Suppressor macrophage treated with lipopolysaccharide for 1 hour (primary cell): ENCODE measurements at places on chromosomes 1 and 21.

GRCh38 chr1:115537415-115537814 is 104.4 kb upstream of the VANGL1 start:
- no peak for DNase-seq

DNA sequence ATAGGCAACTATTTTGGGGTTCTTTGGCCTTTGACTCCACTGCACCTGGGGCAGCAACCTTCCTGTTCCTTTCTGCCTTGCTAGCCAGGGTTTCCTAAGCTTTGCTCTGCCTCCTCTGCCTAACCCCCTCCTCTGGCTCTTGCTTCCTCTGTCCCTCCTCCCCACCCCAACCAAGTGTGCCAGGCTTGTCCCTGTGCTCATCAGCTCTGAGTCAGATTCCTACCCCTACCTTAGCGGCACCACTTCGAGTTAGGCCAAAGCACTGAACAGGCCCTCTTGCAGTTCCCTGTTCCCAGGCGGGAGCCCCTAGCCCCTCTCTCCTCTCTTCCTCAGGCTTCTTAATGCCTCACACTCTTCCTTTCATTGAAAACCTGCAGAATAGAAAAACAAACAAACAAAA is 74.8 kb upstream of the HAO2 start:
- DNase-seq = no peak

- no peak for DNase-seq
Measured at GRCh38 chr1:22915816-22916470, 56.7 kb downstream of the LACTBL1 start.

DNA sequence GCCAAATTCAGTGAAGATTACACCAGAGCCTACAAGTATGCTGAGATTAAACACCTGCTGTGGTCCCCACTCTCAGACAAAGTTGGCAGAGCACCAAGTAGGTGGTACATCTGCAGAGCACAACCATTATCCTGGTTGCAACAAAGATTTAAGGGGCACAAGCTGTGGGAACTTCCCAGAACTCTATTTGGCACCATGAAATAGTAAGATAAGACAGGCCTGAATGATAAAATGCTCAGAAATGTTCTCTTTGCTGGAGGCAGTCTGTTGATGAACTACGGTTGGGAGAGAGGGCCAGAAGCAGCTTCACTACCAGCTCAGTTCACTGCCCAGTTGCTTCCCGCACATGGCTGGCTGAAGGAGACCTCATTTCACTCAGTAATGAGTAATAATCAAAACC is 19.9 kb downstream of the RPL5 start:
- DNase-seq = no peak

DNA sequence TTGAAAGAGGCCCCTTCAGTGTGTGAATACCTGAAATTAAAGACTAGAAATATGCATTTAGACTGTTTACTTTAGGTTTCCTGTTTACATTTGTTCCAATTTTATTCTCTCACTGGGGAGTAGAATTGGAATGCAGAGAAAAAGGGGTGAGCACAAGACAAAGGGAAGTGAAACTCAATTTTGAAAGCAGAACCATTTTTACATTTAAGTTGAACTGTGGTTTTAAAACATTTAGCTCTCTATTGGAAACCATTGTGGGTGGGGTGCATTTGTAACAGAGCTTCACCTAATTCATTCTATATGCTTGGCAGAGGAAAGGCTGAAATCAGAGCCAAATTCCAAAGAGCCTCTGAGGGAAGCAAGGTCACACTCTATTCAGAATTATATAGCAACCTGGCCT is 235.3 kb upstream of the C1orf105 start:
- peak; percentile 64 for DNase-seq

- DNase-seq = no peak
Measured at GRCh38 chr1:10634428-10635084, 159.8 kb downstream of the PEX14 start.

- peak; percentile 68 for DNase-seq
Measured at GRCh38 chr1:27605796-27606707, 2.1 kb upstream of the AHDC1 start.

GRCh38 chr1:235784950-235785349 is 81.8 kb downstream of the LYST start:
- DNase-seq = no peak

DNA sequence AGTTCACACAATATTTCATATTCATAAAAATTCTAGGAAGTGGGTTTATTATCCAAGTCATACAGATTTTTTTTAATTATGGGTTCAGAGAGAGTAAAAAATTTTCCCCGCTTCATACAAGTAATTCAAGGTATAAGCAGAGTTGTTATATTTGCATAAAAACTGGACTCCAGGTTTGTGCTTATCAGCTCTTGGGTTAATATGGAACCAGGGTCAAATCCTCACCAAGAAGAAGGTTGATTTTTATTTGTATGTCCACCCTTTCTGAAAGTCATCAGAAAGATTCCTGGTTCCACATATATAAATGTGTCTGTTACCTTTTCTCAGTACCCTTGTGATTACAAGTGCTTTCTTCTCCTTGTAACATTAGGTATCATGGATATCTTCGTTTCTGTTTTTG is 143.8 kb upstream of the PKN2 start:
- DNase-seq = no peak

DNA sequence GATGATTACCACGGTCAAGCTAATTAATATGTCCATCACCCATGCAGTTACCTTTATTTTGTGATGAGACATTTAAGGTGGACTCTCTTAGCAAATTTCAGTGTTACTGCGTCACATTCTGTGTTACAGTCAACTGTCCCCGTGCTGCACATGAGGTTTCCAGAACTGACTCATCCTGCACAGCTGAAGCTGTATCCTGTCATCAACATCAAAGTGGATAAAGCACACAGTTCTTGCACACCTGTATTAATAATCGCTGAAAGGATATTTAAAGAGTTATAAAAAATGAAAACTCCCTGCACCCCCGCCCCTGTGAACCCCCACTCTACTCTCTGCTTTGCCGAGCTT is 3.4 kb upstream of the KRTAP10-5 start:
- no peak for DNase-seq

DNA sequence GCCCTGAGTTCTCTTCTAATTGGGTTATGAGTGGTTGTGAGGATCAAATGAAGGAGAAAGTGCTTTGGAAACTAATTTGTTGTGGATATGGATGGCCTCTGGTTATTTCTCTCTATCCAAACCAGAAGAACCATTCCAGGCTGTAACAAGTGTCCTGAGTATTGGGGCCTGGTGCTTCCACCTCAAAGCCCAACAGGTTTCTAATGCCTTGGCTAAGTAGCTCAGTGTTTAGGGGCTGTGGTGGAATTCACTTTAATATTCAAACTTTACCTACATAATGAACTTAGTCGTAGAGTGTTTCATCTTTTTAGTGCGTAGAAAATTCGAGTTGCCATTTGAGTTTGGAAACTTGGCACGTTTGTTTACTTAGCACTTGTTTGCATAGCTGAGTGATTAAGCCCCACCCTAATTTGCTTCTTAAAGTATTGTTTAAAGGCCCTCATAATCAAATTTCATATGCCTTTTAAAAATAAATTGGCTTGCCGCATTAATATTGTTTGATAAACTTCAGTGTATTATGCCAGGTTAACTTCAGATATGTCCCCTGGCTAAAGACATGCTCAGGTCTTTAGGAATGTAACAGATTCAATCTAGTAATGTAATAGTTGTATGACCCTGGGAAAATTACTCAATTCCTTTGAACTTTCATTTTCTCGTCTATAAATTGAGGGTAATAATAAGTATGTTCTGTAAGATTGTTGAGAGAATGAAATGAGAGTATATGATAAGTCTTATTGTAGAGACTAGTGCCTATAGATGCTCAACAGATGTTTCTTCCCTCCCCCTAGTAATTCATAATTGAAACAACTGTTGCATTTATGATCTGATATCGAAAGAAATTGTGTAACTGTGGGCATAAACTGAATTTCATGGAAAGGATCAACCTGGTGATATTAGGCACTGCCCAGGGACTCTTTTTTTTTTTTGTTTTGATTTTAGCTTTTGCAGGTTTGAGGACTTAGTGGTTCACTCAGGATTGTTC is 1.6 kb downstream of the AGO4 start:
- DNase-seq = no peak

DNA sequence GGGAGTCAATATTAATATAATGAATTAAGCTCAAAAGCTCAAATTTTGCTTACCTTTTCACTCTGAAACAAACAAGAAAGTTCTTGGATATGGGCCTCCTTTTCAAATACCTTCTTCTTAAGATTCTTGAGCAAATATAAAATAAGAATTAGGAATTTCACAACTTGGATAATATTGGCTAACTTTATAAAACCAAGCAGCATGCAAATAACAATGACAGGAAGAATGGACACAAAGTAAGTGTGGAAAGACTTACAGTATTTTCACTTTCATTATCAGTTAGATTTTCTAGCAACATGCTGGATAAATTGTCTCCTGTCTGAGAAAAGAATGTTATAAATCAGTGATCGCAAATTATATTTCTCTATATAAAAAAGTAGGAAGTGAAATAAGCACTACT is 13.2 kb downstream of the ODF2L start:
- DNase-seq = peak; percentile 33

GRCh38 chr1:178066296-178066907 is 27.5 kb upstream of the RASAL2 start:
- peak; percentile 4 for DNase-seq

GRCh38 chr21:32674731-32675130 is 53.1 kb downstream of the SYNJ1 start:
- no peak for DNase-seq

- peak; percentile 70 for DNase-seq
Measured at GRCh38 chr1:88655685-88656299, 28.3 kb upstream of the PKN2 start.

DNA sequence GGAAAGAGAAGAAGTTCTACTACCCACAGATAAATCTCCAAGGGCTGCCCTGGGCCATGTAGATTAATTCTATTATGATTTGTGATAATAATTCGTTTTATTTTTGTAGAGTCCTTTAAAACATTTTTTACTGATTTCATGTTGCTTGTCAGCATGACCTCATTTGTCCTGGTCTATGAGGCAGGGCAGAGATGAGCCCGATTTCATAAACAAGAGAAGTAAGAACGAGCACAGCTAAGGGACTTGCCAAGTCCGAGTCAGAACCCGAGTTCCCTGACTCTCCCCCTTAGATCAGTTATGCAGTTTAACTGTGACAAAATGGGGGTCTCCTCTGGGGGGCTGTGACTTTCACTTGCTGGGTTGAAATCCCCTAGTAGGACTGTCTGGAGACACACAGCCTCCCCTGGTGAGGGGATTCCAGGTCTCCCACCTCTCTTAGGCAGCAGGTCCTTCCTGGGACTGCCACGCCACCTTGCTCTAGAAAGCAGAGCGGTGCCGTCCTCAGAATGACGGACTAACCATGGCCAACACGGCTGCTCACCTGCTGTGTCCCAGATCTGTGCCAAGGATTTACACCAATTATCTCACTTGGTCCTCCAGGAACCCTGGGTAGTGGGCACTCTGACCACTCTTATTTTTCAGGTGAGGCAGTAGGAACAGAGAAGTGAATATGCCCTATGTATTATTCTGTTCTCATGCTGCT is 31.0 kb upstream of the SOX13 start:
- peak; percentile 37 for DNase-seq

- no peak for DNase-seq
Measured at GRCh38 chr1:4355839-4356238, 298.6 kb upstream of the AJAP1 start.

DNA sequence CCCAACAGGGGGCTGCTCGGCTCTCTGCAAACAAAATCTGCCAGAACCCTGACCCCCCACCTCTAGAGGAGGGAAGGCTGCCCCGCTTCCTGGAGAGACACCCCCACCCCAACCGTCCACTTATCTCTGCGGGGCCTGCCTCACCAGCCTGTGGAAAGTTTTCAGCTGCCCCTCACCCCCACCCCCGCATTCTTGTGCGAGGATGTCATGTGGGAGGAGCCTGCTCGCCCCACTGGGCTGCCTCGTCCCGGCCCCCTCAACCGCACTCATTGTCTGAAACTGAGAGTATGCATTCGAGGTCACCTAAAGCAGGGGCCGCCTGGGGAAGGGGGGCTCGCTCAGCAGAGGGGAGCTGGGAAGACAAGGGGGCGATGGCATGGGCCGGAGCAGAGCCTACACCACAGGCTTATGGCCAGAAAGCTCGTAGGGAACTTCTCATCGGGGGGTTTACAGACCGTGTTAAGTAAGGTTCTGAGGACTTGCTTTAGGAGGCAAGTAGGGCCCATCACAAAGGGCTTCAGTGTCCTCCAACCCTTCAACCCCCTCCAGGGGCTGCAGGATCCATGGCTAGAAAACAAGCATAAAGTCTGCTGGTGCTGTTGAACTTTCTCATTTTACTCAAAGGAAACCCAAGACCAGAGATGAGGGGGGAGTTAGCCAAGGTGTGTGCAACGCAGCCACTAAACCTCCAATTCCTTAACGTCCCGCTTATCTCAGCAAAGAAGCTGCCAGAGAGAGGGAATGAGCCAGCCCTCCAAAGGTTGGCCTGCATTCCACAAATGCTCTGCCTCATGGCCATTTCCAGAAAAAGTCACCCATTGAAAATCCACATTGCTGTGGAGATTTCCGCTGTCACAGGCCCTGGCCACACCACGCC is 9.4 kb downstream of the EPHA2 start:
- no peak for DNase-seq

DNA sequence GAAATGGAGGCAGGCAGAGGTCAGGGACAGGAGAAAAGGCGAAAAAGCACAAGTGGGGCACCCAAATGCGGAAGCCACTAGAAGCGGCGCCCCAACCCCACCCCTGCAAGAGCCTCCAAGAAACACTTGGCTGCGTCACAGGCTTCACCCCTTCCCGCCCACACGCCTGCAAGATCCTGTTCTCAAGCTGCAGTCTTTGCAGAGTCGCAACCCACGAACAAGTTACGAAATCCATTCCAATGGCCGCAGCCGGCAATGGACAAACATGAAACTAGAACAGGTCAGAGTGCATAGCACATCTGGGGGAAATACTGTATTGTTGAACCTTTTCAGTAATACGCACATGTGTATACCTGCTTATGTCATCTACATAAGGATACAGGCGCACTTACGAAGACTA is 103.6 kb downstream of the PSMG1 start:
- DNase-seq = peak; percentile 99

DNA sequence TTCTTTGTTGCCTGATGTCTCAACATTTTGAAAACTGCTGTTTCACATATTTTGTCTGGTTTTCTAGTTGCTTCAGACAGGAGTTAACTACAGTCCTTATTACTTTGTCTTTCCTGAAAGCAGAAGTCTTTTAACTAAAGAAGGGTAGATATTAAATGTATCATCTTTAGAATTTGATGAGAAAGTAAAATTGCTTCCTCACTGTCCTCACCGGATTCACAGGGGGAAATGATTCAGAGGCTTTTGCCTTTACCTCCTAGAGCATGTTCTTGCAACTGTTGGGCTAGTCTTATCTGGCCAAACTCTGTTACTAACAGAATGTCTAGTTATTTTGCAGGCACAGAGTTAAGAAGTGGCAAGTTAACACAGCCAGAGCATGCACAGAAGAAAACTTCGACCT is 107.2 kb upstream of the VAV3 start:
- peak; percentile 59 for DNase-seq

GRCh38 chr1:17137441-17137840 is 18.2 kb upstream of the PADI2 start:
- DNase-seq = no peak
